ENCODE measurements at places on chromosomes 3 and 15. TPM values are rescaled to one million over a fixed set of nuclear protein-coding genes. Genes with fewer than 3 reads are reported as not detected.

Gene ATP13A4
- 0.89 TPM for total RNA-seq

Gene FEZF2
- total RNA-seq, result not detected

Gene C3orf85
- total RNA-seq, result not detected

Gene GPR62
- 0.05 TPM for total RNA-seq

Gene GP5
- total RNA-seq, result 0.14 TPM

Gene EPM2AIP1
- total RNA-seq, result 20.9 TPM

Gene SLC30A4
- 15.1 TPM for total RNA-seq

Measured in smooth muscle cell of the umbilical artery (primary cell).